ENCODE measurements at places on chromosomes 11 and 22. TPM values are rescaled to one million over a fixed set of nuclear protein-coding genes. Genes with fewer than 3 reads are reported as not detected.

DNA sequence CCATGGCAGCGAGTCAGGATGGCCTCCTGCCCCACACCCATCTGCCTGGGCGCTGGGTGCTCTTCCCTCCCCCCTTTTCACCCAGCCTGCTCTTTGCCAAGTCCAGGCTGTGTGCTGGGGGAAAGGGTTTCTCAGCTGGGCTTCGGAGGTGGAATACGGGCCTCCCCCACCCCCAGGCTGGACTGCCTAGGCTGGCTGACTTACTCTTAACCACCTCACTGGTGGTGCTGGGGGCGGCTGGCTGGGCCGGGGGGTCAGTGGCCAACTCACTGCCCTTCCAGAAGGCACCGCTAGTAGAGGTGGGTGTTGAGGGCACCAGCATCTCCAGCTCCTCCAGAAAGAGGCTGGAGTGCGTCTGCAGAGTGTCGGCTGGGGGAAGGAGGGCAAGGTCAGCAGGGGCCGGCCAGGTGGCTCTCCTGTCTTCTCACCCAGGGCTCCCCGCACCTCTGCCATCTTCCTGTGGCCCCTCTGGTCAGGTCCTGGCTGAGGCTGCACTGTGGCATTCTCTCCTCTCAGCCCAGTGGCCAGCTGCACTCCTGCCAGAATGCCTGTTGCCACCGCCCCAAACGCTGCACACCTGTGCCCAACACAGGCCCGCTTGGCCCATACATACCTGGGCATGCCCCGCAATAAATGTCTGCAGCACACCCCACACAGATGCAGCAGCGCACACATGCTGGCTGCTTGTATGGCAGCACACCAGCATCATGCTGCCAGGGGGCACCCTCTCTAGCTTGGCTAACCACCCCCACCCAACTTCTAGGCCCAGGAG lies 9.7 kb downstream of the PITPNM1 start:
- DNase-seq = no peak

DNA sequence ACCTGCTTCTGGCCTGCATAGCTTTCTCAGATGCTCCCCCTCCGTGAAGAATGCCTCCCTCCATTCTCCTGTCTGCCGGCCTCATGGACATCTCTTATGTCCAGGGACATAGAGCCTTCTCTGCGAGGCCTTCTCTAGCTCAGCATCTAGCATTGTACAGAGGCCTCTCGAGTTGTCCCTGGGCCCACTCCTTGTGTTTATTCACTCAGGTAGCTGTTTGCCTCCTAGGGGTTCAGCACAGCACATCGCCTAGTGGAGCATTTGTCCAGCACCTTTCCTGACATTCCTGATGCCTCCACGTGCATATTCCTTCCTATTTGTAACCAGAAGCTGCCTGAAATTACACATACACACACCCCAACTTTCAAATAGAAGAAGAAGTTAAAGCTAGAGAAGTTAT lies 101.3 kb downstream of the TBC1D22A start:
- DNase-seq = no peak

Gene MOGAT2
- polyA plus RNA-seq = 0.64 TPM

Gene NCF4
- 1.9 TPM for polyA plus RNA-seq

GRCh38 chr11:103327721-103328120 lies 218.5 kb downstream of the DYNC2H1 start:
- DNase-seq = no peak

DNA sequence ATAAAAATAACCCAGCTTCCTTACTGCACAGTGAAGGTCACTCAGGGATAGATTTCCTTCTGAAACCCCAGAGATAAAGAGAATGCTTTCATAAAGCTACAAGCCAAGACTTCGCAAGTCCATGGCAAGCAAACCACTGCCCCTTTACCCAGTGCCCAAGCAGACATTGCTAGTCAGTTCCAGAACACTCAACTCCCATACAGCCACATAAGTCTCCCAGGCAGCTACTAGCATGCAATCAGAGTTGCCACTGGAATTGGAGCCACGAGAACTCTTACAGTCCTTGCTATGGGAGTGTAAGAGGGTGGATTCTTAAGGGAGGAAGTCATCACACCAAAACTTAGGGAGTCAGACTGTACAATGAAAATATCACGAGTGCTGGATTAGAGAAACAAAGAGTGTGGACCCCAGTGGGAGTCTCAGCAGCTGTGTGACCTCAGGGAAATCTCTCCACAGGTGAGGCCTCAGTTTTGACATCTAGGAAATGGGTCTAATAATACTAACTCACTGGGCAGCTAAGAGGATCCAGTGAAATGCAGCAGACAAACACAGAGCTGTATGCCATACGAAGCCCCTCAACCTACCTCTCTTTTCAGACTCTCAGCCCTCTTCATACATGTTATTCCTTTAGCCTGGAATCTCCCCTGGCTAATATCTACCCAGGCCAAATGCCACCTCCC lies 526.6 kb downstream of the MN1 start:
- DNase-seq = no peak

- DNase-seq = no peak
These were observed 50.0 kb upstream of the CARD18 start for GRCh38 chr11:105189581-105189980.

DNA sequence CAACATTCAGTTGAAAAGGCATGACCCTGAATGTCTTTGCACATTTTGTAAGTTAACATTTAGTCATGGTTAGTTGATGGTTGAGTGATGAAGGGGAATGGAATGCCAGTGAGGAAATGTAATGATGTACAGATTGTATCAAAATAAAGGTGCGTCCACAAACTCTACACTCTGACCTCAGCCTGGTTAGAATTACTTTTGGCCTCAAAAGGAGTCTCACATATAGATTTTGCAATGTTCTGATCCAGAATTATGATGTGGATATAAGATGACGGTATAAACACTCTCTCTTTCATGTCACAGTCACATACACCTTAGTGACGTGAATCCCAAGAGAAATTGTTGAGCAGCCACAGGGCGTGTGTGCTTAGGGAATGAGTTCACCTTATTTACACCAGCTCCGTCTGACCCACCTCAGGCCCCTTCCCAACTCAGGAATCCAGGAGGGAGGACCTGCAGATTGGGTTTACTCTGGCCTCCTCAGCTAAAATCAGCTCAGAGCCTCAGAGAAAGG lies 100.1 kb downstream of the RDX start:
- DNase-seq = no peak

Gene THY1
- polyA plus RNA-seq = 88.7 TPM

Gene TMEM126B
- polyA plus RNA-seq = 67.4 TPM

DNA sequence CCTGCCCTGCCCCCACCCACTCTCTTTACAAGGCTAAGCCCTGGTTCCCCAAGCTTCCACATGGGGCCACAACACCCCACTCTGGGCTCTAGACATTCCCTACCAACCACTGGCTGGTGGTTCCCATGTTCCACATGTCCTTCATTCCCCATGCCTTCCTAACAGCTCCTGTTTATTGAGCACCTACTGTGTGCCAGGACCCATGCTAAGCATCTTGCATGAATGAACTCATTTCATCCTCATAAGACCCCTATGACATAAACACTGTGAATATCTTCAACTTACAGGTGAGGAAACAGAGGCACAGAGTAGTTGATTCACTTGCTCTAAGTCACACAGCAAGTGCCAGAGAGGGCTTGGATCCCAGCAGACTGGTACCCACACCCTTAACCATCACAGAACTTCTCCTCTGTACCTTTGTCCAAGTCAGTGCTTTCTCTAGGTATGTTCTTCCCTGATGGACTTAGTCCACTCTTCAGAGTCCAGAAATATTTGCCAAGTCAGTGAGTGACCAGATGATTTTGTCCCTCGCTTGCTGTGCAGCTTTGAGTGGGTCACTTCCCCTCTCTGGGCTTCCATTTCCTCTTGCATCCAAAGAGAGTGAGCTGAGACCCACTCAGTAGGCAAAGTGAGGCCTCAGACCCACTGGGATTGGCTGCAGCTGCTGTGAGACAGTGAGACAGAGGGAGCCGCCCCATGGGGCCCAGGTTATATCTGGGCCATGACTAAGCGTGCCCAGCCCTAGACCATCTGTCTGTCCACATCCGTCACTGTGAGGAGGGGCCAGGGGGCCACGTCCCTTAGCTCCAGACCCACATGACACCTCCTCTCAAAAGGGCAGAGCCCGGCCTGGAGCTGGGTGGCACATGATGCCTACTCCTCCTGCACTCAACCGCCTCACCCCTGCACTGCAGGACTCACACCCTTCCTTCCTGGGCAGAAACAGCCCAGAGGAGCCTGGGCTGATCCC lies 132.4 kb downstream of the MN1 start:
- no peak for DNase-seq

Gene FOLR2
- 11.1 TPM for polyA plus RNA-seq

DNA sequence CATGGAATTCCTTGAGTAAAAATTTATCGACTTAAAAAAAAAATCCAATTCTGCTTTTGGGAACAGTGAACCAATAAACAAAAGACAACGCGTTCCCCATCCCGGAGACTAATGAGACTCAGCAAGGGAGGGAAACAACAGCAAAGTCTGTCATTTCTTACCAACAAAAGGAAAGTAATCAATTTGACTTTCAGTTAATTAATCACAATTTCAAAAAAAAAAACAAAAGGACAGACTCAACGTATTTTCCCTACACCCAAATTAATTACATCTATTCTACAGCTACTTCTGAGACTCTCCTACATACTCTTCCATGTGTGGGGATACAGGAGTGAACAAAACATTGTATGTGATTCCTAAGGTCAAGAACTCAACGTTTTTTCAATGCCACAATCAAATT lies 1.9 kb downstream of the RDX start:
- no peak for DNase-seq

DNA sequence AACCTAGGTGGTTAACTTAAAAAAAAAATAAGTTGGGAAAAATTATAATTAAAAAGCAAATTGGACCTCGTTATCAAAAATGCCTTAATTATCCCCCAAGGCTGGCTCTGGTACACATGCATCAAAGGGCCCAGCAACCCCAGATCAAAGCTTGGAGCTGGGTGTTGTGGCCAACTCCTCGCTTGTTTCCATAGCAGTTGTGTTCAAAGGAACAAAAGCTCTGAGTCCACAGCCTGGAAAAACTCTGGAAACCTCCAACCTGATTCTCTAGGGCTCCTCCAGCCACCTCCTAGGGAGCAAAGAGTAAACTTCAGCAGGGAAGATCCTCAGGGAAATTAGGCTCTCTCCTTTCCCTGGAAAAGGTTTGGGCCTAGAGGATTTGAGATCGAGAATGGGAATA lies 149.4 kb downstream of the NXPE2 start:
- no peak for DNase-seq

DNA sequence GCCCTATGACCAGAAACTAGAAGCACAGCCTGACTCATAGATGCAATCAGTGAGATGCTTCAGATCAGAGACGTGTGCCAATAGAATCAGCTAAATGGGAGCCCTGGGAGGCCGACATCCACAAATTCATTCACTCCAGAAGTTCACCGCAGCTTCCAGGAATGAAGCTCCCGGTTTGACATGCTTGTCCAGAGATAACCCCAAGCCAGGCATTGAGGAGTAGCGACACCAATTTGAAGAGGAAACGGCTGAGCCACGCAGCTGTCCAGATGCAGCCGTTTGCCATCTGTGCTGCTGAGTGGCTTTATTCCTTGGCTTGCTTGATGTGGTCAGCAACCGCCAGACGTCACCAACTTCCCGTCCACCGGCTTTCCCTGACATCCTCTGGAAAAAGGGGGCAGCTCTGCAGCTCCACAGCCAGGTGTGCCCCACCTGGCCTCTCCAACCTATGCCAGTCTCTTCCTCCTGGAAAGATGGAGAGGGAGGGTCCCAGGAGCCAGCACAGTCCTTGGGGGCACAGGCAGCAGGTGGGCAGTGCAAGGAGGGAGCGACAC lies 123.9 kb upstream of the OPCML start:
- no peak for DNase-seq

DNA sequence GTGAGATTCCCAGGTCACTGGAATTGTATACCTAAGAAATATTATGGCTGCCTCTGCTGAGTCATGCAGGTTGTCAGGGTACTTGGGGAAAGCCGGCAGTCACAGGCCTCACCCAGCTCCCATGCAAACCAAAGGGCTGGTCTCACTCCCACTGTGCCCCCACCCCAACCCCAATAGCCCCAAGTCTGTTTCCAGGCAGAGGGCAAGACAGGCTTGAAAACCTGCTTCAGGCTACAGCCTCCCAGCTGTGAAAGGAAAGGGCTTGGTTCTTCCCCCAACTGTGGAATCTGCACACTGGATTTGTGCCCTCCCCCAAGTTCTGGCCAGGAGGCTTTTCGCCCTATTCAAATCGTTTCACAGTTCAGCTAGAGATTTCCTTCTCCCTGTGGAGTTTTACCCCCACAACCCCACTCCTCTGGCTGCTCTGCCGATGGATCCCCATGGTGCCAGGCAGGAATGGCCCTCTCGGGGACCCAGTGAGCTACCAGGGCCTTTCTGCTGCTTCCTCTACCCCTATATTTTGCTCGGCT lies 37.0 kb upstream of the ABTB2 start:
- DNase-seq = no peak

- DNase-seq = no peak
These were observed 103.3 kb upstream of the PARVA start for GRCh38 chr11:12274056-12274455.

- no peak for DNase-seq
These were observed 39.4 kb downstream of the SIK3 start for GRCh38 chr11:117058761-117059261.

Gene PTGDR2
- 0.21 TPM for polyA plus RNA-seq

Gene RFPL3
- not detected for polyA plus RNA-seq

DNA sequence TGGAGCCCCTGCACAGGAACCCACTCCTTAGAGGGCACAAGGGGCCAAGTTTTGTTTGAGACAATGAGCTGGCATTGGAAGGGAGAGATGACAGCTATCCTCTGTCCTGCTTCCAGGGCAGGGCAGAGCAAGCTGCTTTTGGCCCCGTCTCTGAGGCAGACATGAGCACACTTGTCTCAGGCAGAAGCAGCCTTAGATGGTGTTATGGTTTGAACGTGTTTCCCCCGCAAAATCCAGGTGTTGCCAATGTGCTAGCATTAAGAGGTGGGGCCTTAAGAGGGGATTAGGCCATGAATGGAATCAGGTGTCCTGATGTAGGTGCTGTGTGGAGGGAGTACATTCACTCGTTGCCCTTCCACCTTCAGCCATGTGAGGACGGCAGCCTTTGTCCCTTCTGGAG lies 2.5 kb downstream of the TP53AIP1 start:
- no peak for DNase-seq

Gene KRTAP5-7
- polyA plus RNA-seq = 0.09 TPM

- no peak for DNase-seq
These were observed 9.1 kb downstream of the APOL4 start for GRCh38 chr22:36192542-36192941.

- no peak for DNase-seq
These were observed 20.0 kb downstream of the PRR5L start for GRCh38 chr11:36316049-36316448.

DNA sequence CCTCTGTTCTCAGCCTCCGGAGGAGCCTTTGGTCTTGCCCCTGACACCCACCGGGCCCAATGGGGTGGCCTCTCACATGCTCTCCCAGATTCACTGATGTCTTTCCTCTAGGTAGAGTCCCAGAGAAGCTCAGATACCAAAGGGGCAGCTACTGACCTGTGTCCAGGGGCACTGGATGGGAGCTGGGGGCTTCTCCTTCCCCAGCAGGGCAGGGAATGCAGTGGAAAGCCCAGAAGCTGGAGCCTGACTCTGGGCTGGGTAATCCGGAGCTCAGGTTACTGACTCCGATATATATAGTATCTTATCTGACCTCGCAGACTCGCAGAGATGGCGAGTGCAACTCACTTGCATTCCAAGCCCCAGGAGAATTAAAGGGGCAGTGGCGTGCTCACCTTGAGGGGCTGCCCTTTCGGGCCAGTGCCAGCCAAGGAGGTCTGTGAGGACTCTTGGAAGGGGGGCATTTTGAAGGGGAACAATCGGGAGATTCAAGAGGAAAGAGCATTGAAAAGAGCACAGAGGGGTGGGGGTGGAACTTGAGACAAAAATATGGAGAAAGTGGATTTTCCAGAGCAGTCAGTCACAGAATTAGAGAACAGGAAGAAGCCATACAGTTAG lies 2.5 kb downstream of the USP2 start:
- no peak for DNase-seq

Gene MS4A15
- not detected for polyA plus RNA-seq

GRCh38 chr22:18024276-18024939 lies at the start of gene MICAL3:
Gene MICAL3, minus strand, starts transcription at chr22:18024561. Its CDS starts 117,749 bp downstream, at chr22:17906812.
- peak; percentile 51 for DNase-seq

All from right renal pelvis (tissue), 4 donors.